ENCODE measurements at places on chromosomes 1 and 21.

GRCh38 chr1:24745711-24746413, 615 bp downstream of the CLIC4 start:
- DNase-seq: no peak

DNA sequence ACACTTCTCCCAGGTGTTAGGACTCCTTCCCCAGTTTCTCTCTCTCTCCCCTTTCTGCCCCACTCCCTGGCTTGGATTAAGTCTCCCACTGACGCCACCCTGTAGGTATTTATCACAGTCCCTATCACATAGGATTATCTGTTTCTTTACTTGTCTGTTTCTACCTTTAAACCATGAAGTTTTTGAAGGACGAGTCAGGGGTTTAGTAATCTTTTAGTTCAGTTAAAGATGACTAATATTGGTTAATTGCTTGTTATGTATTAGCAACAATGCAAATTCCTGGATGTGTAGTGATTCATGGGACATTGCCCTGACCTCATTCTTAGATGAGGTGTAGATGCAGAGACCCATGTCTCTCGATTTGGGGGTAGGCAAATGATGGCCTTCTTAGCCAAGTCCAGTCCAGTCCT, 6.4 kb downstream of the LAMC1 start:
- no peak for DNase-seq

DNA sequence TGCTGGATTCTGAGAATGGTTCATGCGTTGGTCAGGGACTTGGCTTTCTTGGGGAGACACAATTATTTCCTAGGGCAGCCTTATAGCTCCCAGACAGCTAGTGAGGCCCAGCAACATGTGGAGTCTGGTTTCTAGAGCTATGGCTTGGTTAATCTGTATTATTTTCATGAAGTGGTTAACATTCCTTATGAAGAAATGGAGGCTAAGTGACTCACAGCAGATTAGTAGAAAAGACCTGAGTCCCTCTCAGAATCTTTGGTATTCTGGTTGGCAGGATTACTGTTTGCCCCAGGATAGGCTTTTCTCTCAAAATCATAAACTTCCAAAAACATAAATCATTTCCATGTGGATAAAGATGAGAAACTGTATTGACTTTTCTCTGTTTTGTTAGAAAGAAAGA, 42.3 kb downstream of the DUSP10 start:
- DNase-seq: no peak

GRCh38 chr1:81430955-81431623, 369.6 kb upstream of the ADGRL2 start:
- DNase-seq: no peak

DNA sequence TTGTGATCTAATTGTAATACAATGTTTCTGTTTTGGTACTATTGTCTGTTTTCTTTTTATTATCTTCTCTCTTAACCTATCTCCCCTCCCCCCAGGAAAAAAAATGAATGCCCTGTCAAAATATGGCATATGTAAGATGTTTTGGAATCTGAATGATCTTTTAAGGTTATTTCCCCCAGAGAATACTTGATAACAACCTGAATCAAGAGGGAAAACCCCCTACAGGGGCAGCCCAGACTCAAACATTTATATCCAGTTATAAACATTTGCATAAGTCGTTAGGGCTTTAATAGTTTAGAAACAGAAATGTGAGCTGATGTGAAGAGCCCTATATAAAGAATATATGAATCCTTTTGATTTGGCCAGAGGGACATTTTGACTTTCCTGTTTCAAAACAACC, 169.5 kb downstream of the VAV3 start:
- DNase-seq: no peak

DNA sequence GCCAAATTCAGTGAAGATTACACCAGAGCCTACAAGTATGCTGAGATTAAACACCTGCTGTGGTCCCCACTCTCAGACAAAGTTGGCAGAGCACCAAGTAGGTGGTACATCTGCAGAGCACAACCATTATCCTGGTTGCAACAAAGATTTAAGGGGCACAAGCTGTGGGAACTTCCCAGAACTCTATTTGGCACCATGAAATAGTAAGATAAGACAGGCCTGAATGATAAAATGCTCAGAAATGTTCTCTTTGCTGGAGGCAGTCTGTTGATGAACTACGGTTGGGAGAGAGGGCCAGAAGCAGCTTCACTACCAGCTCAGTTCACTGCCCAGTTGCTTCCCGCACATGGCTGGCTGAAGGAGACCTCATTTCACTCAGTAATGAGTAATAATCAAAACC, 19.9 kb downstream of the RPL5 start:
- DNase-seq: no peak

Measured in hypothalamus (tissue), 51 donors.